ENCODE measurements at places on chromosomes 5 and 9. TPM values are rescaled to one million over a fixed set of nuclear protein-coding genes. Genes with fewer than 3 reads are reported as not detected.

TRIP13 gene
- polyA plus RNA-seq: 13.5 TPM

FAM153A gene
- polyA plus RNA-seq: 0.40 TPM

GLRA1 gene
- not detected for polyA plus RNA-seq

SLC30A5 gene
- polyA plus RNA-seq: 85.0 TPM

LCN15 gene
- 0.14 TPM for polyA plus RNA-seq

LCN1 gene
- polyA plus RNA-seq: not detected

LCN9 gene
- not detected for polyA plus RNA-seq

MAMDC2 gene
- 6.9 TPM for polyA plus RNA-seq

FYB1 gene
- polyA plus RNA-seq: 3.7 TPM

- DNase-seq: no peak
Observed at GRCh38 chr9:89376741-89377351, 58.5 kb downstream of the SECISBP2 start.

DNA sequence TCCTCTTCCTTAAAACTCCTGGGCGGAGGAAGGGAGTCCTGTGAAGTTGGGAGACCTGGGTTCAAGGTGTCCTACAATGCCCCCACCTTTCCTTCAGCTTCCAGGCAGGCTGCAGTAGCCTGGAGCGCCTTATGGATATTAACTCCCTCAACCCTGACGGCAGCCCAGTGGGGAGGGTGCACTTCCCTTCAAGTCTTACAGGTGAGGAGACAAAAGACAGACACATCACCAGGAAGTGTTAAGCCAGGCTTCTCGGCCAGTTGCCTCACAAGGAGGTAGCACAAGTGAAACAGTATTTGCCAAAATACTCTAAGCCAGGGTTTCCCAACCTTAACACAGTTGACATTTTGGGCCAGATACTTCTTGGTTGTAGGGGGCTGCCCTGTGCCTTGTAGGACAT, 4.2 kb downstream of the TRIM7 start:
- DNase-seq: no peak

DNA sequence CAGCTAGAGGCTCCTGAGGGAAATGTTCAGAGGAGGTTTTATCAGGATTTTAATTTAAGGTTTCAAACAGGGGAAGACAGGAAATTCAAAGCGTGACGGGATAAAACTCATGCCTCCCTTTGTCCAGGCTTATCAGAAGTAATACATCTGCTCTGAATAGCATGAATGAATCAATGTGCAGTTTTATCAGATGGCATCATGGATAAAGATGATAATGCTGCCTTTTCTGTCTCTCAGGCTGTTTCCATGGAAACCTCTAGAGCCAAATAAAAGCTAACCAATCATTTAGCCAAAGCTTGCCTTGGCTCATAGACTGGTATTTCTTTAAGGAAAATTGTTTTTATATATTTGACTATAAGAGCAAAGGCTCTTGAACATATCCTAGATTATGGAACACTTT, 16.4 kb downstream of the MFAP3 start:
- DNase-seq: no peak

- no peak for DNase-seq
Observed at GRCh38 chr5:140055152-140055551, 12.1 kb upstream of the NRG2 start.

- no peak for DNase-seq
Observed at GRCh38 chr5:181042036-181042713, 2.1 kb downstream of the BTNL9 start.

DNA sequence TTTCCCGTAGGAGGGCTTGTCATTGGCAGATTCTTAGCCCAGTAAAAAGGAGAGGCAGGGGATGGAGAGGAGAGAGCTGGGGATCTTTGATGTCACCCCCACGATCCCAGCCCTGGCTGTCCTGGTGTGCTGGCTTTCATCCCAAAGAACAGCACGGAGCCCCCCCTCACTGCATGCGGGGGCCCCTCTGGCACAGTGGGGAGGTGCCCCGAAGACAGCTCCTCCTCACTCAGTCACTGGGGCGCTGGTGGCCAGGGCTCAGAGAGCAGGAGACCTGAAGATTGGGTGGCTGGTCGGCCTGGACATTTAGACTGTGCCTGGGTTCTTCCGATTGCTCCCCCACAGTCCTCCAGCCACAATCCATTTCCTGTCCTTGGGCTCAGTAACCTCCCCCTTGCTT, 207.5 kb downstream of the MELK start:
- no peak for DNase-seq

All from left renal pelvis (tissue), 4 donors.